ENCODE measurements at places on chromosomes 3 and 15. TPM values are rescaled to one million over a fixed set of nuclear protein-coding genes. Genes with fewer than 3 reads are reported as not detected.
A peak's percentile ranks its signal among the peaks of the same experiment; 100 is the strongest.

The CCDC51 gene
- total RNA-seq, result 9.6 TPM

The KBTBD12 gene
- 1.8 TPM for total RNA-seq

The TM4SF1 gene
- total RNA-seq, result 29.8 TPM

The KLF15 gene
- 82.9 TPM for total RNA-seq

The SCN11A gene
- not detected for total RNA-seq

The MESP1 gene
- total RNA-seq, result not detected

DNA sequence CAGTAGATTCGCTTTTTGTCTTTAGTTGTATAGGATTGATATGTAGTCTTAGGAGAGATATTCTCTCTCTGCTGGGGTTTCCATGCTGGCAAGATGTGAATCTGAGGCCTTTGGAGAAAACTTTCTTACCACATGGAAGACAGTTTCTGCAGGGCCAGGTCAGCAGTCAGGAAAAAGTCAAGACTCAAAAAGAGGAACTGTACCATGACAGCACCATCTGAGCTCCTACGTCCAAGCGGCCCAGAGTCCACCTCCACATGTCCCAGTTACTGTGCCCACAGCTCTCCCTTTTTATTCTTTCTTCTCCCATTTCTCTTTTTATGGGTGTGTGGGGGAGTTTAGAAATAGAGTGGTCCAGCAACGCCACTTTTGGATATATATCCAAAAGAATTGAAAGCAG is 172.0 kb downstream of the MTHFS start:
- DNase-seq, result no peak

DNA sequence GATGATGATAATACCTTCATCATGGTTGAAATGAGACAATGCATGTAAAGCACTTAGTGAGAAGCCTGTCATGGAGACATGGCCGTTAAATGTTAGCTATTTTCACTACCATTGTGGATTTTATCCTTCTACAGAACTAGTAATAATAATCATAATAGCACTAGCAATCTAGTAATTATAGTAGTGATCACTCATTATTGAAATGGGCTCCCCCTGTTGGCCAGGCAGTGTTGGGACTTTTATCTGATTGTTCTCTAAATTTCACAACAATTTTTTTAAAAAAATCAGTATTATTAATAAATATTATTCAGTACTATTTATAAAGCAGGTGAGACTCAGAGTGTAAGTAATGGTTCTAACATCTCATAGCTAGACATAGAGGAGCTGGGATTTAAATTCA is 396.3 kb downstream of the IL5RA start:
- no peak for DNase-seq

DNA sequence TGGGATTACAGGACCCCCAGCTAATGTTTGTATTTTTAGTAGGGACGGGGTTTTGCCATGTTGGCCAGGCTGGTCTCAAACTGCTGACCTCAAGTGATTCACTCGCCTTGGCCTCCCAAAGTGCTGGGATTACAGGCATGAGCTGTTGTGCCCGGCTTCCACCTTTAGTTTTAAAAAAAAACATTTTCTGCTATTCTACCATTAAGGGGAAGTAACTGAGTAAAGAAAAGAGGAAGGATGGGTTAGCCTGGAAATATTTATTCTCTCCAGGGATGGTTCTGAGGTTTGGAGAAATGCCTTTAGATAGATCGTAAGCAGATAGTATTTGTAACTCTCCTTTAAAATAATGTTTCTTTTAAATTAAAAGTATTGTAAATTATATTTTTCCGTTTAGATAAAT is 3.1 kb downstream of the AP4E1 start:
- no peak for DNase-seq

GRCh38 chr15:55033574-55033973 is 163.2 kb downstream of the RSL24D1 start:
- no peak for DNase-seq

DNA sequence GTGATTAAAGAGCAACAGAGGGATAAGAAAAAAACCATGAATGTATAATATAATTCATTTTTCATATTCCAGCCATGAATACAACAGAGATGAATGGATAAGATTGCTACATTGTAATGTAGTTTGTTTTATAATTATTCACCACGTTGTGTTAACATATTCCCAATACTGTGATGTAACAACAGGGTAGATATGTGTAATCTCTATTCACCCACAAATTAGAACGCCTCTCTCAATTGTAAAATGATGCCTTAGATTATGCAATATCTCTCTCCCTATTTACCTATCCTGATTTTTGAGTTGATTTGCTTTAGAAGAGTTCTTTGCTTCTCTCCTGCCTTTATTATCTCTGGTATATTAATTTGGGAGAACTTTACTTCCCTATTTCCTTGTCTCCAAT is 193.6 kb downstream of the AGBL1 start:
- DNase-seq, result no peak

DNA sequence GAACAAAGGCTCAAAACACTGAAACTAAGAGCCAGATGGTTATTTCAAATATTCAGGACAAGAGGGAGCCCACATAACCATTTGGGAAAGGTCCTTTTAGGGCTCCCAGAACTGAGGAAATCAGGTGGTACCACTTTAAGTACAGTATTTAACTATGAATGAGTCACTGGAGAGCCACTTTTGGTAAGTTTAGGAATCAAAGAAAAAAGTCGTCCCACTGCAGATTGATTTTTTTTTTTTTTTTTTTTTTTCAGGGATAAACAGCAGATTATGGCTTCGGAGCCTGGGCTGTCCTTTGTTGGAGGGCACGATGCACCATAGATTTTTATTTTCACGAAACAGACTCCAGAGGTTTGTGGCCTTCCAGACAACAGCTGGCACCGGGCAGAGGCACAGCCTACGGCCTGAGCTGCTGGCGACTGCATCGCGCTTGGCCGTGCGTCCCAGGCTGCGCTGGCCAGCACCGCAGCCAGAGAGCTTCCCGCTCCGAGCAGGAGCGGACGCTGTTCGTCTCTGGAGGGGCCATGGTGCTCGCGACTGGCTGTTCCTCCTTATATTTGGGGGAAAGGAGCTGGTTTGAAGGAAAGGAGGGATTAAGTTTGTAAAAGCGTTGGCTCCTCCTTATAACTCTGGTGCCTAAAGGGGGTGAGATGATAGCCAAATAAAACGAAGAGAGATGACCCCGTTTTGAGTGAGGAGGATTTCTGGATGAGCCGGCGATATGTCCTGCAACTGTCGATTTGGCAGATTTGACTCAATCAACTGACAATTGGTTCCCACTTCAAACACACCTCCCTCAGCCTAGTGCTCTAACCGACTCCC is 152.9 kb upstream of the GOLIM4 start:
- DNase-seq, result peak; percentile 29

- no peak for DNase-seq
These were observed 54.3 kb downstream of the SLC4A7 start for GRCh38 chr3:27429909-27430308.

- DNase-seq, result no peak
These were observed 19.6 kb downstream of the PIAS1 start for GRCh38 chr15:68073576-68074288.

DNA sequence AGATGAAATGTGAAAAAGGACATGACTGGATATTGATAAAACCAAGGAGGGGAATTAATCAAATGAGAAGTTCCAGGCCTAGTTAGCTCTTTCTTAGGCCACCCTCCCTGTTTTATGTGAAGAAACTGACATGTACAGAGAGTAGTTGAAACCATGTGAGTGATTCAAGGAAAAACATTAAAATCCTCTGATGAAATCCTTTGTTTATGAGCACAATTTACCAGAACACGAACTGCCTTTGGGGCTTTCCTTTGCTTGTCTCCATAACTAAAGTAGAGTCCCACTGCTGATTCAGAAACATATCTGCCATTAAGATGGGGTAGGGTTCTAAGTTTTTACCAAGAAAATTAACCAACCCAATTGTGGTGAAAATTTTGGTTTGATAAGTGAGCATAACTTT is 558.3 kb downstream of the NR2F2 start:
- DNase-seq, result no peak

GRCh38 chr15:89728254-89728653 is 22.8 kb downstream of the MESP1 start:
- no peak for DNase-seq

DNA sequence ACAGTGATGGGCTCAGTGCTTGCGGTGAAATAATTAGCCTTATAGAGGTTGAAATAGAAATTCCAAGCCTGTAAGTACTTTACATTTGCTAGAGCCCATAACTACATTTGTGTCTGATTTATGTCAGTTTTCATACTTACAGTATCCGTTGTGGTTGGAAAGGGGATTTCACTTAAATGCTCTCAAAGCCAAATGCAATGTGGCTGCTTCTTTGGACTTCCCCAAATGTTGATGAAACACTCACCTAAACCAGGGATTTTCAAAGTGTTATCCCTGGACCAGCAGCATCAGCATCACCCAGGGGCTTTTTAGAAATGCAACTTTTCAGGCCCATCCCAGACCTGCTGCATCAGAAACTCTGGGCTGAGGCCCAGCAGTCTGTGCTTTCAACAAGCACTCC is 378.7 kb downstream of the MCTP2 start:
- peak; percentile 10 for DNase-seq

DNA sequence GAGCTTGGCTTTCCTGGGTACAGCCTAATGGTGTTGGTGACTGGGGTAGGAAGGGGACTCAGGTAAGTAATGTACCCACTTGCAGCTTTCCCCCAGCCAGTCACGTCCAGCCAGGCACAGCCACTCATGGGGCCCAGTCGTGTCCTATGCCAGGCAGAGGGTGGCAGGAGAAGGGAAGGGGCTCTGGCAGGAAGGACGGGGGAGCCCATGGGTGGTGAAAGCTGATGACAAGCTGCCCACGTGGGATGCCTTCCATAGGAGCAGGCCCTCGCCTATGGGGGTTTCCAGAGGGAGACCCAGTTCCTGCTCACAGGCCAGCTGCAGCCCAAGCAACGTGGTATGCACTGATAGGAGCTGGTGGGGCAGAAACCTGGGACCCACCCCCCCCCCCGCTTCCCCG is 10.7 kb downstream of the CHAC1 start:
- DNase-seq, result no peak

- peak; percentile 100 for DNase-seq
These were observed 554 bp upstream of the GSK3B start for GRCh38 chr3:120094776-120095225.

DNA sequence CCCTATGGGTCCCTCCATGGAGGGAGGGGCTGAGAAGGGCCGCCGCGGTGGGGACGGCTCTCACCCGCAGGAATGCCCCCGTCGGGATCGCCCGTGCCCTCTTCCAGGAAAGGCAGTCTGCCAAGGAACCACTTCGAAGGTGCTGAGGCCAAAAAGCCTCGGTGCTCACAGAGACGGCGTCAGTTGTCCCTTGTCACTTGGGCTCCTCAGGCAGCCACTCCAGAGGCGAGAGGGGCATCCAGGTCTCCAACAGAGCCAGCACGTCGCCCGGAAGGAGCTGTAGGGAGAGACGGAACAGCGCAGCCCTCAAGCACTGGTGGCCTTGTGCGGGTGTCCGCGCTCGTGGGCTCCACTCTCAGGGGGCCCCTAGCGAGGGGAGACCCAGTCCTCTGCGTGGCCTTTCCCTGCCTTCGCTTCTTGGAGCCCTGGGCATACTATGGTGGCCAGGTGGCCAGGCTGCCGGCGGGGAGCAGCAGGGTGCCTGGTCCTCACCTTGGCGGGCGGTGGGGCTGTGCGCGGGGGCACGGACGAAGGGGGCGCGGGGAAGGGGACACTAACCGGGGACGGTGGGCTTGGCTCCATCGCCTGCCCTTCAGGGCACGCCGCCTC is 994 bp downstream of the MESP1 start:
- peak; percentile 49 for DNase-seq

DNA sequence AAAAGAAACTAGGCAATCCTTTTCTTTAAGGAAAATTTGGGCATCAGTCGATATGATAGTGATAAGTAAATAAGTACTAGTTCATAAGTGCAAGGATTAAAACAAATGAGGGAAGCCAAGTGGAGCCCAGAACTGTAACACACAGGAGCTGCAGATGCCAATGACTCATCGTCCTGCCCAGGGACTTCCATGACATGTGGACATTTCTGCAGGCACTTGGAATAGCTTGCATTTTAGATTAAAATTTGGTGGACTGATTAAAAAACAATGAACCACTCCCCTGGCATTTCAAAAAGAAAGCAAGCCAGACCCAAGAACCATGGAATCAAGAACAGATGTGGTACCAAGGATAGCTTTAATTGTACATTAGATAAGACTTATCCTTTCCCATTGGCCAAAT is 2.9 kb downstream of the SAMD7 start:
- no peak for DNase-seq

DNA sequence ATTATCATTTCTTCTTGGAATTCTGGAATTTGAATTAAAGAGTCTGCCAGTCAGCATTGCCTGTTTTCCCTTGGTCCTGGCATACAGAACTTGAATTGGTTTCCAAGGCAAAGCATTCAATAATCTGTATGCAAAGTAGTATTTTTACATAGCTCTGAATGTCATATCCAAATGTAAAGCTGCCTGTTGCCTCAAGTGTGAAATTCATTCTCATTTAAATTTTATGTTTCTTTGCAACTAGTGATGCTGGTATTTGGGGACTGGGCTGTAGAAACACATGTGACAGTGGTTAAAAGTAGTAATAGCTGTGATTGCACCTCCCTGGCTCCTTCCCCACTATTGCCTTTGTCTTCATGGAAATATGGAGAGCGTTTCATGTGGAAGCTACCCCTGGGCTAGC is 743.9 kb upstream of the GOLIM4 start:
- no peak for DNase-seq

Measured in stomach (tissue), 19 donors.